ENCODE measurements at places on chromosomes 13 and 19.

DNA sequence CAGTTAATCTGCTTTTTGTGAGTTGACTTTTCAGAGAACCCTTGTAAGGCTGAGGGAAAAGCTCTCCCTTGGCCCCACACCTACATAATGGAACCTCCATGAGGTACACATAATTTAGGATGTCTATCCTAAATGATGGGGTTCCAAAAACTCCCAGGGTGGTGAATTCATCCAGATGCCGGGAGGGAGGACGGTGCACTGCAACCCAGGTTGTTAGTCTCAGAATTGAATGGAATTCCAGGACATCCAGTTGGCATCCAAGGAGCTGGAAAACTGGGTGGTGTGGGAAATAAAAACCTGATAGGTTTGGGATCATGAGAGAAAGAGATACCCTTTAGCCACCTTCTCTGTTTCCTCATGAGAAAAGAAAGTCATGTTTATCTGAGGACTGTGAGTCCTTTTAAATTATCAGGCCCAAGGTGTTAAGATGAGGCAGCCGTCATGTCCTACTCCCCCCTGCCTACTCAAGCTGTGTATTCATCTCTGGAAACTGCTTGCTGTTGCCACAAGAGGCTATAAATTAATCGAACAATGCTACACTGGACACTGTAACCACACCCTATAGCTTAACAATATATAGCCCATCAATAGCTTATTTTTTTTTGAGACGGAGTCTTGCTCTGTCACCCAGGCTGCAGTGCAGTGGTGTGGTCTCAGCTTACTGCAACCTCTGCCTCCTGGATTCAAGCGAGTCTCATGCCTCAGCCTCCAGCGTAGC, 49.5 kb downstream of the C13orf46 start:
- no peak for DNase-seq

GRCh38 chr19:46372901-46373490, 26.1 kb downstream of the PPP5C start:
- peak; percentile 45 for DNase-seq

DNA sequence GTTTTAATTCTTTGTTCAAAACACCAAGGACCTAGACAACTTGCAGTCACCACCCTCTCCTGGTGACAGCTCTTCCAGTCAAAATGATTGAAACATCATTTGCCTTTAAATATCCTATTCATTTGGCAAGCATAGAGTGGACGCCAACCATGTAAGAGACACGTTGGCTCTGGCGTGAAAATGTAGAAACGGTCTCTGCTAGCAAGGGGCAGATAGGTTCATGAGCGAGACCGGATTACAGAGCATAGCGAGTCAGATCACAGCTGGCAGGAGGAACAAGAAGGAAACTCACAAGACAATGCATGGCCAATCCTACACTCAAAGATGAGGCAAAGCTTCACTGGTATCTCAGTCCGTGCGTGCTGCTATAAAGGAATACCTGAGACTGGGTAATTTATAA, 759.5 kb downstream of the UQCRFS1 start:
- DNase-seq = no peak

GRCh38 chr13:32988608-32989289, 27.5 kb upstream of the KL start:
- DNase-seq = peak; percentile 8

GRCh38 chr13:27279506-27279905, 8.9 kb downstream of the RASL11A start:
- DNase-seq = no peak

- peak; percentile 78 for DNase-seq
These were observed 11.4 kb downstream of the FCHO1 start for GRCh38 chr19:17762505-17763229.
